ENCODE measurements at places on chromosomes 11 and 22.

DNA sequence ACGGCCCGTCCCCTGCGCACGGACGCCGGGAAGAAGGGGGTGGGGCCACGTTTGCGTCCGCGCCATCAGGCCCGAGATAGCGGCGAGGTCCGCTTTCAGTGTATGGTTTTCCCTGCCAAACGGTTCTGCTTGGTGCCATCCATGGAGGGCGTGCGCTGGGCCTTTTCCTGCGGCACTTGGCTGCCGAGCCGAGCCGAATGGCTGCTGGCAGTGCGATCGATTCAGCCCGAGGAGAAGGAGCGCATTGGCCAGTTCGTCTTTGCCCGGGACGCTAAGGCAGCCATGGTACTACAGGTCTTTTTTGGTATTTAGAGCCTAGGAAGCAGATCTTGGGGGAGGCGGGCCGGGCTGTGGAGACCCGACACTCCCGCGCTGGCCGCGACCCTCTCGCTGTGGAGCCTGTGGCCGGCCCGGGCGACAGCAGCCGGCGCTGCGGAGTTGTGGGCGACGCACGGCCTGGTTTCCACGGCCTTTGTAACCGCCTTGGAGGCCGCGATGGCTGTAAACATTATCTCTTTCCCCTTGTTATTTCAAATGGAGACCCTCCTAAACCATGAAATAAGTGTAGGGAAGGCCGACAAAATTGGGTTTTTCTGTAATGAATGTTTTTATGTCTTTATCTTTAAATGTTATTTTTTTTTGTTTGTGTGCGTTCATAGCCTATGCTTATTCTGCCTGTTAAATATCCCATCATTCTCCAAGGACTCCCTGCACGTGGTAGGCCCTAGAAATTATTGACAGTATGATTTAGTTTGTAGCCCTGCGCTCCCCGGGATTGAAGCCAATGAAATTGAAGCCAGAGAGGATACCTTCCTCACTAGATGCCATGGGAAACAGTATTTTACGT lies at the start of gene AASDHPPT:
TSS of gene AASDHPPT (plus strand) at position 54 of the 847 bp plus-strand sequence. CDS start at position 103, 49 bp downstream.
- peak within 1 kb of the TSS; percentile 95 for H3K27ac ChIP-seq
- peak within 1 kb of the TSS; percentile 88 for H3K4me3 ChIP-seq
- peak; percentile 13 for DNase-seq

DNA sequence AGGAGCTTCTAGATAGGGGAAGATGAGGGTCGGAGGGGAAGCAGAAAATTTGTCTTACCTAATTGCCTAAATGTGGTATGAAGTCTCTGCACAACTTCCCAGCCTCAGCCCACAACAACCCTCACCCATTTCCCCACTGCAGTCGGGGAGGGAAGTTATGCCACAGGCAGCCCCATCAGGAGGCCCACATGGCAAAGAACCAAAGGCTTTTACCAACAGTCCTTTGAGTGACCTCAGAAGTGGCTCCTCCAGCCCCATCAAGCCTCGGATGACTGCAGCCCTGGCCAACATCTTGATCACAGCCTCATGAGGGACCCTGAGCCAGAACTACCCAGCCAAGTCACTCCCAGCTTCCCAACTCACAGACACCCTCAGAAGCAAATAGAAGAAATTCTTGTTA lies 54.8 kb downstream of the CHST1 start:
- H3K27me3 ChIP-seq, result peaks cover 7% of the 10 kb centered on the region
- H3K4me1 ChIP-seq, result no peaks in the 10 kb centered on the region
- no peak overlapping the region for H3K4me3 ChIP-seq
- no peak overlapping the region for H3K27ac ChIP-seq
- DNase-seq, result no peak
- no peaks in the 10 kb centered on the region for H3K36me3 ChIP-seq

- H3K4me3 ChIP-seq, result no peak overlapping the region
- H3K4me1 ChIP-seq, result no peaks in the 10 kb centered on the region
- H3K27me3 ChIP-seq, result no peaks in the 10 kb centered on the region
Measured at GRCh38 chr11:6505577-6506240, 8.6 kb downstream of the DNHD1 start.

GRCh38 chr11:70557742-70558485 lies 159.6 kb downstream of the CTTN start:
- DNase-seq, result no peak
- no peaks in the 10 kb centered on the region for H3K36me3 ChIP-seq
- no peak overlapping the region for H3K4me3 ChIP-seq
- no peaks in the 10 kb centered on the region for H3K4me1 ChIP-seq
- H3K27me3 ChIP-seq, result no peaks in the 10 kb centered on the region

DNA sequence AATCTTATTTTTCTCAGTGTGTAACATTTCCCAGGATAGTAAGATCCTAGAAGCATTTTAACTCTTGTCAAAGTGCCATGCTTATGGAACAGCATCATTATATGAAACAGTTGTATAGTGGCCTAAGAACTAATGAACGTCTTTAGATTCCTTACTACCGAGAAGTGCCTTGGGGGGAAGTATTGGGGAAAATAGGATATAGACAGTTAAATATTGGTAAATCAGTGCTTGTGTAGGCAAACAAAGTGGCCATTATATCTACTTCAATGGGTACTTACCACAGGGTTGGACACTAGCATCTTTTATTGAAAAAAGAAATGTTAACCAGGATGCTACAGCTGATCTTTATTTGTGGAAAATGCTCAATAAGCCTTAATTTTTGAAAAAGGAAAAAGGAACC lies 11.3 kb downstream of the FAR1 start:
- DNase-seq, result no peak
- H3K36me3 ChIP-seq, result no peaks in the 10 kb centered on the region
- H3K27ac ChIP-seq, result no peak overlapping the region
- peaks cover 25% of the 10 kb centered on the region for H3K4me1 ChIP-seq
- H3K4me3 ChIP-seq, result no peak overlapping the region

DNA sequence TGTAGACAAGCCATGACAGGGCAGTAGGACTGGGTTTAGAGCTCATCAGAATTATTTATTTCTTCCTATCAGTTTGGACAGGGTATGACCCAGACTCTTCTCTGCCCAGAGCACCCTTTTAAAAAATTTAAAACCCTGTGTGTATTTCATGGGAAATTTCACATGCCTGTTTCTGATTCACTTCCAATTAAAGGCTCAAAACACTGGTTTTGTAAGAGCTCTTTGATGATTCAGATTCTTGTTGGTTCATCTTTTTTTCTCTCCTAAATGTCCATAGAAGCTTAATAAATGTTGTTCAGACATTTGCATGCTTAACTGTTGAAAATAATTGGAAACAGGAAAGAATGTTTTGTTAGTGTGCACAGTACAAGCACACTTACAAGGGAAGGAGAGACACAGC lies 13.8 kb downstream of the FLI1 start:
- DNase-seq, result no peak
- no peak overlapping the region for H3K4me3 ChIP-seq
- H3K27ac ChIP-seq, result no peak overlapping the region
- H3K4me1 ChIP-seq, result no peaks in the 10 kb centered on the region
- H3K27me3 ChIP-seq, result no peaks in the 10 kb centered on the region

DNA sequence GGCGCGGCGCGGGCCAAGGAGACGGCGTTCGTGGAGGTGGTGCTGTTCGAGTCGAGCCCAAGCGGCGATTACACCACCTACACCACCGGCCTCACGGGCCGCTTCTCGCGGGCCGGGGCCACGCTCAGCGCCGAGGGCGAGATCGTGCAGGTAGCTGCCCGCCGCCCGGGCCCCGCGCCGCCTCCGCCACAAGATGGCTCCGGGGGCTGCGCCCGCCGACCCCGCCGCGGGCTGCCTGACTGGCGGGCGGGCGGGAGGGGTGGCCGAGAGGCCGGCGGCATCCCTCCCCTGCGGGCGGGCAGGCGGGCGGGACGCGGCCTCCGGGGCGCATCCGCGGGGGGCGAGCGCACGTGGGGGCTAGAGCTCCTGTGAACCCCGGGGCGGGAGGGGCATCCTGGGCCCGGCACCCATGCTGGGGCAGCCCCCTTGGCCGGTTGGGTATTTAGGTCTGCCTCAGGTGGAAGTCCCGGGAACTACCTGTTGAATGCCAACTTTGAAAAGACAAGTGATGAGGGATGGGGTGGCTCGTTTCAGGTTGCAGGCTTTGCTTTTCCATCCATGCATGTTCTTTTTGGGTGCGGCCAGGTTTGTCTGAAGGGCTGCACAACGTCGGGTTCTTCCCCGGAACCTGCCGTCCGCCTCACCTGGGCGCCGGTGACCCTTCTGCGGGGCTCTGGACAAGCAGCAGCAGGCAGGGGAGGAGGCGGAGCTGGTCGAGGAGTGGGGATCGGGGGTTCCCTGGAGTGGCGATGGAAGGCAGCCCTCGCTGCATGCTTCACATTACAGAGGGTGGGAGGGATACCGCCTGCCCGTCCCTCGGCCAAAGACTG lies 760 bp downstream of the ZNRF3 start:
- no peaks in the 10 kb centered on the region for H3K27me3 ChIP-seq
- no peaks in the 10 kb centered on the region for H3K36me3 ChIP-seq
- H3K4me3 ChIP-seq, result peak overlapping the region; percentile 64
- H3K27ac ChIP-seq, result no peak overlapping the region

DNA sequence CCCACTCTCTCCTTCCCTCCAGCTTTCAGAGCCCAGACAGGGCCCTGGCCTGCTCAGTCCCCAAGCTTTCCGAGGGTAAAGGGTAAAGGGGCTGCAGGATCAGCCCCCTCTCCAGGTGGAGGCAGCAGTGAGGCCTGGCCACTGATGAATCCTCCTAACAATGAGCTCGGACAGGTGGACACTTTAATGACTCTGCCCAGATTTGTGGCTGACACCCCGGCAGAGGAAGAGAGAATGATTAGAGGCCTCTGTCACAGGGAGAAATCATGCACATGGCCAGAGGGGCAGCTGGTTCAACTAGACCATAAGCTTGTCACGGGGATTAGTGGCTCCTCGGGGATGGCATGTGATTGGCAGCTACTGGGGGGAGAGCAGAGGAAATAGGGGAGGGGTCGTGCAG lies 587.5 kb upstream of the B3GAT1 start:
- no peaks in the 10 kb centered on the region for H3K36me3 ChIP-seq
- H3K27me3 ChIP-seq, result no peaks in the 10 kb centered on the region
- no peaks in the 10 kb centered on the region for H3K4me1 ChIP-seq
- no peak overlapping the region for H3K27ac ChIP-seq

- no peak overlapping the region for H3K27ac ChIP-seq
- H3K36me3 ChIP-seq, result no peaks in the 10 kb centered on the region
- no peaks in the 10 kb centered on the region for H3K4me1 ChIP-seq
- DNase-seq, result no peak
- no peak overlapping the region for H3K4me3 ChIP-seq
Measured at GRCh38 chr11:85918910-85919794, 64.0 kb downstream of the CCDC83 start.

DNA sequence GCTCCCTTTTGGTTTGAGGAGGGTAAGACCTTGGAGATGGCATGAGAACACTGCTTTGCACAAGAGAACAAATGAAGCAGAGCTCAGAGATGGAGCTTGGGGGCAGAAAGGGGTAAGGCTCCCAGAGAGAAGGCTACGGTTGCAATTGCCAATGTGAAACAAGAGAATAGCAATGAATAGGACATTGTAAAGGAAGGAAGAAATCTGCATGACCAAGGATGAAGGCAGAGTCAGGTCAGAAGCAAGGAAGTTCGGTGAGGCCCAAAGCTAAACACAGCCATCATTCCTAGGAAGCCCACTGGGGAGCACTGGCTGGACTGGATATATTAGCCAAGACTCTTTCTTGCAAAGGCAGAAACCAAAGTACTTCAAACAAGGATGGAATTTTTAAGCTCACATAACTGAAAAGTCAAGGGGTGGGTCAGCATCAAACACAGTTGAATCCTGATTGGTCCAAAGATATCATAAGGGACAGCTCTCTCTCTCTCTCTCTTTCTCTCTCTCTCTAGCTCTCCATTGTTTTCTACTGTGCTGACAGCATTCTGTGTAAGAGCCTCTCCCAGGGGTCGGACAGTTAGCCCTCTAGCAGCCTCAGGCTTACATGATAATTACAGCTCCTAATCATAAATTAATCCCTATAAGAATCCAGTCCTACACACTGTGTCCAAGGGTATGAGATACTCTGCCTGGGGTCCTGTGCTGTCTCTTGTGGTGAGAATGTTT lies 484.3 kb downstream of the SOX6 start:
- no peaks in the 10 kb centered on the region for H3K36me3 ChIP-seq
- no peak overlapping the region for H3K27ac ChIP-seq
- H3K27me3 ChIP-seq, result no peaks in the 10 kb centered on the region
- H3K4me1 ChIP-seq, result no peaks in the 10 kb centered on the region

DNA sequence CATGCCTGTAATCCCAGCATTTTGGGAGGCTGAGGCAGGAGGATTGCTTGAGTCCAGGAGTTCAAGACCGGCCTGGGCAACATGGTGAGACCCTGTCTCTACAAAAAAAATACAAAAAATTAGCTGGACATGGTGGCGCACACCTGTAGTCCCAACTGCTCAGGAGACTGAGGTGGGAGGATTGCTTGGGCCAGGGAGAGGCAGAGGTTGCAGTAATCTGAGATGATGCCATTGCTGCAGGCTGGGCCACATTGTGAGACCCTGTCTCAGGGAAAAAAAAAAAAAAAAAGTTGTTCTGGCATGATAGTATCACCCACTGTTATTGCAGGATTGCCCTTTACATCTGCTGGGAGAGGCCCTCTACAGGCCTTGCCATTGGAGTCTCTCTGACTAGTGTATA lies 18.4 kb downstream of the ATXN10 start:
- H3K4me1 ChIP-seq, result no peaks in the 10 kb centered on the region
- H3K27ac ChIP-seq, result no peak overlapping the region
- DNase-seq, result no peak
- peaks cover 48% of the 10 kb centered on the region for H3K36me3 ChIP-seq
- H3K27me3 ChIP-seq, result no peaks in the 10 kb centered on the region
- no peak overlapping the region for H3K4me3 ChIP-seq

DNA sequence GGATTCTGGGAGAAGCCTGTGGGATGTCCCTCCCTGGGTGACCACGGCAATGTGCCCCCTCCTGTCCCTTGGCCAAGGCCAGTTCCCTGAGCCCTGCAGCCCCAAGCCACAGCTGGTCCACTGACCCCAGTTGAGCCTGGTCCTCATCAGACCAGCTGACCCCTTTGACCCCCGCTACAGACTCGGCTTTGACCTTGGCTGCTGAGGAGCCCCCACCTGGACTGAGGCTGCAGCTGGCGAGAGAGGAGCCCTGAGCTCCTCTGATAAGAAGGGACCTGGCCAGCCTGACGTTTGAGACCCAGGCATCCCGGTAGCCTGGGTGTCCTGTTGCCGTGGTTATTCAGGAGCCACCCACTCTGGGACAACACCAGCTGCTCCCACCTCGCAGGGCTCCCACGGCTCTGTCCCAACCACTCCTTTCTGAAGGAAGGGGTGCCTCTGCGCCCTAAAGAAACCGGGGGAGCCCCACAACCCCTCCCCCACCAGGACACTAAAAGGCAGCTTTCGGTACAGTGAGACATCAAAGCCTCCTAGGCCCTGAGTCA lies 3.0 kb downstream of the ASCL2 start:
- no peak overlapping the region for H3K4me3 ChIP-seq
- no peak overlapping the region for H3K27ac ChIP-seq
- H3K36me3 ChIP-seq, result no peaks in the 10 kb centered on the region
- H3K27me3 ChIP-seq, result no peaks in the 10 kb centered on the region

DNA sequence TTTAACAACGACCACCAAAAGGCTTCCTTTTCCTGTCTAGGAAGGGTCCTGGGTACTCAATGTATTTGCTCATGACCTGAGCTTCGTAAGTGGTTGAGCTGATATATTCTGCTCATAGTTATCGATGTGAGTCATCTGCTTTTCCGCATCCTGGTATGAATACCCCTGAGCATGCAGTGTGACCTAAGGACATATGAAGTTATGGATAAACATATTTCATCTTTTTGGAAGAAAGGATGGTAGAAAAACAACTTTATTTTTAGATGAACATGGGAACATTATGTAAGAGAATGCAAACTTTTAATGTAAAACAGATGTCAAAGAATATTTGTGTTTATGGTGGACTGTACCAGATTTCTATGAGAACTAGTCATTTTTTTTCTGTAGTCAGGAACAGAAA lies 28.4 kb downstream of the TRPC6 start:
- no peak overlapping the region for H3K4me3 ChIP-seq
- H3K4me1 ChIP-seq, result no peaks in the 10 kb centered on the region
- no peaks in the 10 kb centered on the region for H3K27me3 ChIP-seq
- no peak for DNase-seq
- no peaks in the 10 kb centered on the region for H3K36me3 ChIP-seq
